ENCODE measurements at places on chromosomes 2 and 18.

DNA sequence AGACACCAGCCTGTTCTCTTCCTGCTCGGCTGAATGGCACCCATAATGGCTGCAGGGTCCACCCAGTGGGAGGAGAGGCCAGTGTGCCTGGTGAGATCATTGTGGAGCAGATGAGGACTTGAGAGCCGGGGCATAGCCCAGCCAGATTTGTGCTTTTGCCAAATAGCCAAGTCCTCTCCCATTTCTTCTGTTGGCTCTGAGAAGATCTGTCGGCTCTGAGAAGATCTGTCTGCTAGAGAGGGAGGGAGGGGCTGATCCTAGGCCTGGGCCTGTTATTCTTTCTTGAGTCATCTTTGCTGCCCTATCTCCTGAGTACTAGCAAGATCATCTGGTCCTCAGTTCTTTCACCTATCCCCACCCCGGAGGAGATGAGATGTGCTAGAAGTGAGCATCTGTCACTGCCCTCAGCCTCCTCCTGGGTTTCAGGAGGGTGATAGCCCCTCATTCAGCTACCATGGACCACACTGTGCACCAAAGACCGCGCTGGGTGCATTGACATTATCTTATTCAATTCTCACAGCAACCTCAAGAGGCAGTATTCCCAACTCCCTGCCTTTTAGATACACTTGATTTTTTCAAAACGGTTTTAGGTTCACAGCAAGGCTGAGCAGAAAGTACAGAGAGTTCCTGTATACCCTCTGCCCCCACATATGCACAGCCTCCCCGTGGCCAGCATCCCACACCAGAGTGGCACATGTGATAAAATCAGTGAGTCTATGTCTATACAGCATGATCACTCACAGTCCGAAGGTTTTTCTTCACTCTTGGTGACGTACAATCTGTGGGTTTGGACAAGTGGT lies 98.6 kb downstream of the CAPN13 start:
- no peak for DNase-seq

DNA sequence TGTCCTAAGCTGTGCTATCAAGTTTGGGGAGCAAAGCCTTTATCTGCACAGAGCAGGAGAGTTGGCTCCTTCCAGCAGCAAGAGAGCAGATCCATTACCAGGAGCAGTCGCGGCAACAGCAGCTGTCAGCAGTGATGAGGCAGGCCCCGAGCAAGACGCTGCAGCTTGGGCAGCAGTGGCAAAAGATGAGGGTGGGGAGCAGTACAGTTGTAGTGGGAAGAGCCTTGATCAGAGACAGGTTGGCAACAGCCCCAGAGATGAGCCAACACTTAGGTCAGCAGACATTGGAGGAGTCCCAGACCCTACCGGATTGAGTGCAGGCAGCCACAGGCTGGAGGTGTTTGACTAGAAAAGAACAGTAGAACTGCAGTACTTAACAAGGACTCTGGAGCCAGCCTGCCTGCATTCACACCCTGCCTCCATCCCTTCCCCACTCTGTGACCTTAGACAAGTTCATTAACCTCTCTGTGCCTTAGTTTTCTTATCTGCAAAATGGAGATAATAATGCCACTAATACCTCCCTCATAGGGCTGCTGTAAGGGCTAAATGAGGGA lies 117.1 kb upstream of the SERTAD2 start:
- no peak for DNase-seq

DNA sequence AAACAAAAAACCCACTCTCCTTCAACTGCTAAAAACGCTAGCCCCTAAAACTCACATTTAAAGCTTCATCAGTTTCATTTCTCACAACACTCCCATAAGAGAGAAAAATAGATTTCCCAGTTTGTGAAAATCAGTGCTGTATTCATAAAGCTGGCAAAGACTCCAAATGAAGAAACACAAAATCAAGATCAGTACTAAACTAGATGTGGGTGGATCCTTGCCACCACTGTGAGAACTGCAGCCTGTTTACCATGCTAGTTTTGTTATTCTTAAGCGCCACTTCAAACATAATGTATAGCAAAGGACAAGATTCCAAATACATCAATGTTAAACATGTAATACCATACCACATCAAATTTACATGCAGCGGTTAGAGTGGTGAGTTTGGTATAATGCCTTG lies 104.5 kb upstream of the CCDC150 start:
- DNase-seq = no peak

DNA sequence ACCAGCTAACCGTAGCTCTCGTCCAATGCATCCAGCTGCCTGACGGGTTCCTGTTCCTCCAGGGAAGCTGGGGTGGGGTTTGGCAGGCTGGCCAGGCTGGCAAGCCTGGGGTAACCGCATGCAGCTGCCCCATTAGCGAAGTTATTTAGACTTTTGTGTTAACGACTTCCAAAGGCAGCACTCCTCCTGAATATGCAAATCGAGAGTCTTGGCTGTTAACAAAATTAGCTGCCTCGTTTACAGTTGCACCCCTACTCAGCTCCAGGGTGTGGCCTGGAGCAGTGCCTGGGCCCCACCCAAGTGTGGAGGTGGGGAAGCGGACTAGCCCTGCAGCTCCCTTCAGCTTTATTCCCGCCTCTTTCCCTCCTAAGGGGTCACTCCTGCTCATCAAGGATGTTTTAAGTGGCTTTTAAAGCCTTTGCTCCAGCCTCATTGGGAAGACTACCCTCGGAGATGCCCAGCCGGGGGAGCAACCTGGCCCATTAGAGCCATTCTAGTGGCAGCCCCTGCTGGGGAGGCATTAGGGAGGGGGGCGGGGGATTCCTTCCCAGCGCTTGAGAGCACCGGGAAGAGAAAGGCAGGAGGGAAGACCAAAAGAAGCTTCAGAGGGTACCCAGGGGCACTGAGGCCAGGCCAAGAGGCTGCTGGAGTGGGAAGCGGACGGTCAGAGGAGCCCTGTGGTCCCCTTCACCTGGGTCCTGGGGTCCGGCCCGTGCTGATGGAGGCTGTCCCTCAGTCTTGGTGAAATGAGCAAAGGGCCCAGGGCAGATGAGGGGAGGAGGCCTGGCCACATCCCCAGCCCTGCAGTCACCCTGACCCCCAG lies 204.1 kb downstream of the CELF4 start:
- no peak for DNase-seq

- DNase-seq = no peak
Measured at GRCh38 chr2:172878260-172878659, 142.6 kb downstream of the RAPGEF4 start.

GRCh38 chr2:106566050-106566449 lies 78.9 kb downstream of the CD8B2 start:
- DNase-seq = no peak

- no peak for DNase-seq
Measured at GRCh38 chr2:110107092-110108079, 8.2 kb downstream of the MALL start.

DNA sequence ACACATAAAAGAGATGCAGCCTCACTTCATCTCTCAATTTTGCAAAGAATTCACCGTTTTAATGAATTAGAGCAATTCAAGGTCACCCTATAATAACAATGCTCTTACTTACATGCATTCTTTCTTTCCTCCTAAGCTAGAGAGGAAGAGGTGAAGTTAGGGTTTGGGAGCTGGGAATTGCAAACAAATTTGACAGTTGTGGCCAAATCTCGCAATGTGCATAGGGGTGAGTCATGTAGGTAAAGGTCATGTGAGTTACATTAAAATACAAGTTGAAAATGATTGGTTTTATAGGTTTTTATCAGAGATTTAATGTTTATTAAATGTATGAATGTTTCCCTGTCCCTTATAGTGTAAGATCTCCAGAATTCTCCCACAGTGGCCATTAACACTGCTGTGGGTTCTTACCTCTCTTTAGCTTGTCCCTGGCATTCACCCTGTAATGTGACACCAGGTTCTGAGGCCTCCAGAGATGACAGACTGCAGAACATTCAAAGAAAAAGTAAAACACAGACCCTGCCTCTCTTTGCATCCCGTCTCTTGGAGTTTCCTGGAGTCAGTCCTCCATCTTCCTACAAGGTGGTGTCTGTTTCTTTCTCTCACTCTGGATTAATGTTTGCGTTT lies 53.7 kb upstream of the LGALSL start:
- DNase-seq = no peak

GRCh38 chr2:209600341-209601171 lies 171.1 kb upstream of the UNC80 start:
- no peak for DNase-seq

DNA sequence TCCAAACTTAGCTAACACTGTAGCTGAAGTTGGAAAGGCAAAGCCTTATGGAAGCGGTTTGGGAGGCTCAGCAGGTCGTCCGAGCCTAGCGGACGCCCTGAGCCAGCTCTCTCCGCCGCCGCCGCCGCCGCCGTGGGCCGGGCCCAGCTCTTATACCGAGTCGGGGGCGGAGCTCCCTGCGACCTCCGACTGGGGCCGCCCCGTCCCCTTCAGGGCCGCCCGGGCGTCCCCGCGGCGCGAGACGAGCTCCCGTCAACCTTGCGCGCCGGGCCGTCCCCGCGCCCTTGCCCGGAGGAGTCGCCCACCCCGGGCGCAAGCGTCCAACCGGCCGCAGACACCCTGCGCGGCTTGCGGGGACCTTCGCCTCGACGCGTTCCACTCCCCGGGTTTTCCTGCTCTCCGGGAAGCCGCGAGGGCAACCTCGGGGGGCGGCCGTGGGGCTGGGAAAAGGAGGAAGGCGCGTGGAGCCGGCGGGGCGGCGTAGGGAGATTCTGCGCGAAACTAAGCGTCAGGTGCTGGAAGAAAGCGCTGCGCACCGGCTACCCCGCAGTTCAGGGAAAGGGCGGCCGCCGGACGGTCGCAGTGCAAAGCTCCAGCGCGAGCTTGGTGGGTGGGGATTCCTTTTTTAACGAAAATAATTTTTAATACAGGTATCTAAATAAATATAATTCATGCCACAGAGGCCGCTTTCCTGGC lies at the start of gene SLC40A1:
TSS of gene SLC40A1 (minus strand) at position 129 of the 696 bp plus-strand sequence. CDS start 326 bp downstream, outside the sequence.
- DNase-seq = peak; percentile 69

- DNase-seq = no peak
Measured at GRCh38 chr2:220533485-220533884, 906.1 kb downstream of the SLC4A3 start.

DNA sequence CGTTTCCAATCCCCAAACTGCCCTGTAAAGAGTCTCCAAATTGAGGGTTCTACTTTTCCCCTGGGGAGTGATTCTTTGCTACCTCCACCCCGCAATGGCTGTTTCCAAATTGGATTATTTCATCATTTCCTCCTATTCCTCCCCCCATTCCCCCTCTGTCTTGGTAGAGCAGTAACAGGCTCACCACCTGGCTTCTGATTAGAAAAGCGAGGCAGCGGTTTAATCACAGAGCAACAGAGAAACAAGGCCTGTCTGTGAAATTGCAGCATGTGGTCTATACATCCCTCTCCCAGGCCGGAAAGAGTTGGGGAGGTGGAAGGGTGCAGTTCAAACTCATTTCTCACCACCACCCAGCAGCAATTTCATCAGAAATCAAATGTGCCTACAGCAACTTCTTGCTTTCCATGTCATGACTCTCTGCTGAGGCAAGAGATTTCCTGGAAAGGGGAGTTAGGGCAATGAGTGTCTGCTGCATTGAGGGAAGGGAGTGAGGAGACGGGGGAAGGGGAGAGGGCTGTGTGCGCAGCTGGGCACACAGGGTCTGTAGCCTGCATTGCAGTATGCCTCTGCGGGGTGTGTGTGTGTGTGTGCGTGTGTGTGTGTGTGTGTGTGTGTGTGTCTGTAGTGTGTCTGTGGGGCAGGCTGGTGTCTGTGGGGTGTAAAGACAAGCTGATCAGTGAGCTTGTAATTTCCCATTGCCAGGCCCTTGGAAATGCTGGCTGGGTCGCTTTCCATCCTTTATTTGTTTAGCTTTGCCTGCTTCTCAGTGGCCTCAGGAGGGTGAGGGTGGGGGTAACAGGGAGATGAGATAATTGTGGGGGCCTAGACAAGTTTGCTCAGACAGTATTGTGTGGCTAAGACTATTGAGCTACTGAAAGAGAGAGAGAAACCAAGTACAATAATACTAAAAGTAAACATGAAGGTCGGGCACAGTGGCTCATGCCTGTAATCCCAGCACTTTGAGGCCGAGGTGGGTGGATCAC lies 13.5 kb upstream of the IGFBP2 start:
- no peak for DNase-seq

GRCh38 chr2:201406077-201406662 lies 45.1 kb downstream of the TRAK2 start:
- no peak for DNase-seq

GRCh38 chr2:227717687-227718567 lies at the start of gene SLC19A3:
Gene SLC19A3 (minus strand): TSS chr2:227718028. CDS start chr2:227702318, 15,710 bp downstream.
- peak; percentile 69 for DNase-seq

DNA sequence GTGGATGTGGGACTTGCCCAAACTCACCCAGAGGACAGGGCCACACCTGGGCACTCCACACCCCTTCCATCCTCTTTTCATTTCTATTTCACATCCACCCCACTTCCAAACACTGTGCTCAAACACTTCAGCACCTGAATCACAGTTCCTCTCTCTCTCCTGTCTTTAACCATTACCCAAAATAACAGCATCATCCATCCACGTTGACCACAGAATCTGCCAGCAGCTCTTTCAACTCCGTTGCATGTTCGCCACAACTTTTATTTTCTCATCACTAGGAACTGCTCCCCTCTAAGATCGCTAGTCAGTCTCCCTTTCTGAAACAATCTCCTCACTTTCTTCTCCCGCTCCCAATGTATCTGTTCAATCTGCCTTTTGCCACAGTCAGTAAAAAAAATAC lies 121.6 kb upstream of the HNRNPA3 start:
- no peak for DNase-seq

DNA sequence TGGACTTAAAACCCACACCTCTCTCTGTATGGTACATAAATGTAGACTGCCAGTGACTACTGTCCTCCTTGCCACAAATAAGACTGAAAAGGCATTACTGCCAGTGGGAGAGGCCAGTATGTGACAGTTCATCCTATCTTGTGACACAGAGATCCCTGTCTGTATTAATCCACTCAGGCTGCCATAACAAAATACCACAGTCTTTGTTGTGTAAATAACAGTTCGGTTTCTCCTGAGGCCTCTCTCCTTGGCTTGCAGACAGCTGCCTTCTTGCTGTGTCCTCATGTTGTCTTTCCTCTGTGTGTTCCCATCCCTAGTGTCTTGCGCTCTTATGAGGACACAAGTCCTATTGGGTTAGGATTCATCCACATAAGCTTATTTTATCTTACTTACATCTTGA lies 46.4 kb upstream of the IL1RL1 start:
- no peak for DNase-seq

DNA sequence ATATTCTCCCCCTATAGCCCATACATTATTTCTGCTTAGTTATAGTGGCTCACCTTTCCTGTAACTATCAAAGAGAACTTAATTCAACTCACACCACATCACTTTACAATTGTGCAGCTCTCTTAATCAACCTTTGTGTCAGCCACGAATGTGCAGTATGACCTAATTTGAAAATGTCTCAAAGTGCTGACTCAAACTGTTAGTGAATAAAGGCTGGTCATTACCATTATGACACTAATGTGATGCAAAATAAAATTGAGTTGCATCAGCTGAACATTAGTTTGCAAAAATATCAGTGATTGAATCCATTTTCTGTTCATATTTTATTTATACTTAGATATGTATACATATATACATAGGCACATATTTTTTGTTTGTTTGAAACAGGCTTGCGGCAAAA lies 251.8 kb downstream of the MEIS1 start:
- DNase-seq = no peak

GRCh38 chr18:55136258-55136657 lies 177.0 kb upstream of the CCDC68 start:
- DNase-seq = no peak

GRCh38 chr18:23998820-23999219 lies 15.7 kb upstream of the TTC39C start:
- DNase-seq = no peak
